ENCODE measurements at places on chromosomes 5 and 9. TPM values are rescaled to one million over a fixed set of nuclear protein-coding genes. Genes with fewer than 3 reads are reported as not detected.
A peak's percentile ranks its signal among the peaks of the same experiment; 100 is the strongest.

DNA sequence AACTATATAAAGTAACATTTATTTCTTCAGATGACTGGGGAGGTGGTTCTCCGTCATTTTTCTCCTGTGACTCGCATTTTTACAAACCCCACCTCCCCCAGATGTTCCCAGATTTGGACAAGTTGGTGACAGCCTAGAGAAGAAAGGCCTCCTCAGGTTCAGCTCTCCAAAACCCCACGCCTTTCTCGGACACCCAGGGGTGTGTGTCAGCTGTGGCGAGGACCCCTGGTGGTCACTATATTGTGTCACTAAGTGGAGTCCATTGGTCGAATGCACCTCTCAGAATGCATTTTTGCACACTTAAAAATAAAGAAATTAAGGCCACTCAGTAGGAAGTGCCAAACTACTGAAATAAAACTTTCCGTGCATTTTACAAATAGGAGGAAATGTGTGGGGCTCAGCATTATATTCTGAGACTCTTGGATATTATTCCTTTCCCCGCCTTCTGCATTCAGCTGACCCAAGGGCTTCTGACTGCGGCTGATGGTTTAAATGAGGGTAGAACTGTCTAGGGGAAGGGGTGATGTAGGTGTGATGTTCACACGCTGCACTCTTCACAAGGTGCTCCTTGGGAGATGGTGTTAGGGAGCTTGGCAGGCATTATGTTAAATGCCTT, 47.6 kb downstream of the ACO1 start:
- peak; percentile 59 for DNase-seq

ACOT12 gene
- not detected for total RNA-seq

DNA sequence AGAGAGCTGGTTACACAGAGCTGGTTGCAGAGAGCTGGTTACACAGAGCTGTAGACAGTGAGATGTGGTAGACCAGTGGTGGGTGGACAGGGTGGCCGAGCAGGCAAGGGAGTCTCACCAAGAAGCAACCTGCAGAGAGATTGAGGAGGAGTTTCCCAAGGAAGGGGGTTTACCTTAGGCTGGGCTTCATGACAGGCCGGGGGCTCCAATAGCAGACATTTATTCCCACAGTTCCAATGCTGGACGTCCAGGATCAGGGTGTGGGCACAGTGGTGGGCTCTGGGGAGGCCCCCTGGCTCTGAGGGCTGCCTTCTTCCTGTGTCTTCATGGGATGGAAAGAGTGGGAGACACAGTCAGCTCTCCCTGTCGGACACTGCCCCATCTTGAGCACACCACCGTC, 386.9 kb upstream of the IRX4 start:
- no peak for DNase-seq

FAM193B gene
- 15.8 TPM for total RNA-seq

GRCh38 chr5:142250119-142250518, 74.7 kb downstream of the SPRY4 start:
- no peak for DNase-seq

ASPN gene
- not detected for total RNA-seq

DNA sequence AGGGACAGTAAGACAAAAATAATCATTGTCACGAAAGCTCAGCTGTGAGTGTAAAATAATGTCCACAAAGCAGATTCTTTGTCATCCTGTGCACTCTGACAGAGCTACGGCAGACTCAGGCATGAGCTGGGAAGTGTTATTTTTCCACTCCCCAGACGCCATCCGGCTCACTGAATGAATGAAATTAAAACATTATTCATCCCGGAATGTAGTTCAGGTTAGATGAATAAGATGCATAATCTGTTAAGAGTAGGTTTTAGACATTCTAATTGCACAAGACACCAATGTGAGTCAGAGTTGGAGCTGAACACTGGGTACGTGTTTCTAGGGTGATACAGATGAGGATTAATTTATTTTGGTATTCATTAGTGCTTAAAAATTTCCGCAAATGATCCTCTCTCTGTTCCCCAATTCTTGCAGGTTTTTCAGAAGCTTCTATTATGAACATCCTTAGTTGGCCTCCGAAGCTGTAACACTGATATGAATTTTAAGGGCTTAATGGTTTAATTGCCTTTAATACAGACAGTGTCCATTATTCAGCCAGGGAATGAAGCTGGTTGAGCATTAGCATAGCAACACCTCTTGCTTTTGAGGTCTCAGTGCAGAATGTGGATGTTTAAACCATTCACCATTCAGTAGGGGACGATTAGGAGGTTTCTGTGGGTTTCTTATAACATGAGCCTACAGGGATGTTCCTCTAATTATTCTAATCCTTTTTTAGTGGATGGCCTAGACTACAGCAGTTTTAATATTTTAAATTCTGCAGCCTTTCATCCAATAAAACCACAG, 65.6 kb upstream of the FRRS1L start:
- no peak for DNase-seq

DNA sequence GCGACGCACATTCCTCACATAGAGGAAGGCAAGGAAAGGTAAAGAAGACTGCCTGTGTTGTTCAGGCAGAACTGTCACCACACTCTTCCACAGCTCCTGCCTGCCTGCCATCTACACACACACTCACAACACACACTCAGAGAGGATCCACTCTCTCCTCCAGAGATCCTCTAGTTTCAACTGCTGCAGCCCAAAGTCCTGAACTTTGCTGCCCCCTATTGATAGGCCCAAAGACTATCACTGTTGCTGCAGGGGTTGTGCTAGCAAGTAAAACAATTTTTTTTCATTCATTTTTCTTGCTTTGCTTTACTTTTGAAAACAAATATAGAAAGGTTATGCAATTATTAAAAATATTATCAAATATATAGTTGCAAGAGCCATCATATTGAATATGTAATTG, 5.9 kb upstream of the CFAP90 start:
- DNase-seq, result peak; percentile 17

DNA sequence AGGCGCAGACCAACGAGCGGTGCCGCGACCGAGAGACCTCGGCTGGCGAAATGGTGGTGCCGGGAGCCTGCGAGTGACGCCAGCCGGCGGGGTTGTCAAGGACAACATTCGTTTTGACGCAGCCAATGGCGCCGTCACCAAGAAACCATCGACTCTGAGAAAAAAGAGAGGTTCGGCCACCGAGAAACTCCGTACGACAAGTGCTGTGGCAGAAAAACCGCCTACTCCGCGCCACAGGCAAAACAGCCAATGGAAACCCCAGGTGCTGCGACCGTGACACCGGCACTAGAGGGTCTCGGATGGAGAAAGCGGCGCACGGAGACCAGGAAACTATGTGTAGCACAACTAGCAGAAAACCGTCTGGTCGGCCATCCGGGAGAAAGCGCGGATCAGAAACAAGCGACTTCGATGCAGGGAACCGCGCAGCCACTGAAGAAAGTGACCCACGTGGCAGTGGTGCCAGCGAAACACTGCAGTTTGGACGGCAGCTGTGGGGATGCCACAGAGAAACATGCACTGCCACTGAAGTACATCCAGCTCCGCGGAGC, 88.8 kb downstream of the ANXA2R start:
- peak; percentile 40 for DNase-seq

B4GALT1 gene
- 21.2 TPM for total RNA-seq

COL27A1 gene
- 1.1 TPM for total RNA-seq

DNA sequence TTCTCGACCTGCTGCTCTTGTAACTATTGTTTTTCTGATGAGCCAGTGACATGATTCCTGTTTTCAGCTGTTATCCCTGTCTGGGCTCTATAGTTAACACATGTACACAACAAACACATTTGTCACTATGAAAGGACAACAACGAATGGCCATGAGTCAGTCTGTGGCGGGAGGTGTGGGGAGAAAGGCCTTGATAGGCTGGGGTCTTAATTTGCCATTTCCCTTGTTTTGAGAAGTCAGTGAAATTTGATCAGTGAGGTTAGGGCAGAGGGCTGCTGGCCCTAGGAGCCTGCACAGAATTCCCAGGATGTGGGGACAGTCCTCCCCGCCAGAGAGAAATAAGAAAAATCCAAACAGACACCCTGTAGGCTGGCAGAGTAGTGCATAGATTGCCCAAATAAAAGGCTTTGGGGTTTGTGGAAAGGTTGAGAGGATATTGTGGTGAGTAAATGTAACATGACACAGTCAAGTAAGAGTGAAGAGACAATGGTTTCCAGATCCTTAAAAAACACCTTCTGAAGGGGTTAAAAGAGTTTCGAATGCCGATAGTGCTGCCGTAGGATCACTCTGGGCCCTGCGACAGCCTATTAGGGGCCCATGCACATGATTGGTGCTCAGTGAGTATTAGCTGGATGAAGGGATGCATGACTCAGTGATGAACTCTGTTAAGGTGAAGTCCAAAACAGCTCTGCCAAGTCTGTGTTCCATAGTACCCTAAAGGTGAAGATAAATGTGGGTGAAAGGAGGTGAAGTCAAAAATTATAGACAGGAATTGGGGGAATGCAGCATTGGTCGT, 110.9 kb upstream of the PRRC1 start:
- DNase-seq, result peak; percentile 58

- no peak for DNase-seq
Measured at GRCh38 chr9:111016016-111016415, 22.3 kb downstream of the LPAR1 start.

- DNase-seq, result no peak
Measured at GRCh38 chr9:98688710-98689495, 19.8 kb downstream of the GABBR2 start.

DNA sequence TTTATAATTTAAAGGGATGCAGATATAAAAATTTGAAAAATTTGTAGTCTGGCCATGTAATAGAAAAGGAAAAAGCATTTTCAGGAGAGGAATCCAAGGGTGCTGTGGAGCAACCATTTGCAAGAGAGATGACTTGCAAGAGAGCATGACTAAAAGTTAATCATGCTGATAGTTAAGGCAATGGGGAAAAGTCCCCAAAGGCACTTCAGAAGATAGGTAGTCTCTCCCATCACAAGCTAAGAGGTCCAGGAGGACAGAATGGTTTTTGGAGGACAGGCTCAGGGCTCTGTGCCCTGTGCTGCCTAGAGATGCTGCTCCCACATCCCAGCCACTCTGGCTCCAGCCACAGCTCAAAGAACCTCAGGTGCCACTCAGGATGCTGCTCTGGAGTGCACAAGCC, 38.8 kb downstream of the DNAJB5 start:
- no peak for DNase-seq

DNA sequence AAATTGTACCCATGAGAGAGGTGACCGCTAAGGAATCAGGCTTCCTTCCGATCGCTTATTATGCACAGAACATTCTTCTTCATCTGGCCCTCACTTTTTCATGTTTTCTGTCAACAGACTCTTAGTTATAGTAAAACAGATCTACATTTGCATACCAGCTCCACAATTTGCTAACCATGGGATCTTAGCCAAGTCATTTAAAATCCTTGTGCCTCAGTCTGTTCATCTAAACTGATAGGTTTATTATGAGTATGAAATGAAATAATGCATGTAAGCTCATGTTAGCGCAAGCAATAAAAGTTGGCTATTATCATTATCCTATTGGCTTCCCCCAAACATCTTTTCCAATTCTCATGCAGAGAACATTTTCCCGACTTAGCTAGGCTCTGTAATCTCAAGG, 42.3 kb downstream of the FGF1 start:
- DNase-seq, result no peak

DNA sequence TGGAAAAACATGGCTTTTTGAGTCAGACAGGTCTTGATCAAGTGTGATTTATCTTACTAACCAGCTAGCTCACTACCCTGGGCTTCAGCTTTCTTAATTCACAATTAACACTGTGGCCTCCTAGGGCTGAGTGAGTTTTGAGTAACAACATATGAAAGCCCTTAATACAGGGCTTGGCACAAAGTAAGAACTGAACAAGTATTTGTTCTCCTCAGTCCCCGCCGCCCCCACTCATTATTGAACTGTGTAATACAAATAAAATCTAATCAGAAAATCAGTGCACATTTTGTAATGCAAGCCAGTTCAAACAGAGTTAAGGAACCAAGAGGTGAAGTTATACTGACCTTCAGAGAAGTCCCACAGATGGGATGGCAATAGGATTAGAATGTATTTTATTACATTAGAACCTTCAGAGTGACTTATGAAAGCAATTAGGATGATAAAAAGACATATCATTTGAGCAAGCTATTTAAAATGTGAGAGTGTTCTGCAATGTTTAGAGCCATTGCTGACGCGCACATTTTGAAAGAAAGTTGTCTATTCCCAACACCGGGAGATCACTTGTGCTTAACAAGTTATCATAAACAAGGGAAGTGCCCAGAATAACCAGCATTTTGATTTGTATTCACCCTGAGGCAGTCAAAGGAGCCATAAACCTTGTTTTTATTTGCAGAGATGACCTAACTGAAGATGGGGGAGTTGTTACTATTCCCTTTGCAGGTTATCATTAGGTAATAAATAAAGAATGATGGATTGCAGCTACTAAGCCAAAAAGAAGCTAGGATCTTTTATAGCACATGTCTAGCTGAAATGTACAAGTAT, 19.4 kb downstream of the ADAMTS16 start:
- no peak for DNase-seq

SPATA31D4 gene
- not detected for total RNA-seq

DNA sequence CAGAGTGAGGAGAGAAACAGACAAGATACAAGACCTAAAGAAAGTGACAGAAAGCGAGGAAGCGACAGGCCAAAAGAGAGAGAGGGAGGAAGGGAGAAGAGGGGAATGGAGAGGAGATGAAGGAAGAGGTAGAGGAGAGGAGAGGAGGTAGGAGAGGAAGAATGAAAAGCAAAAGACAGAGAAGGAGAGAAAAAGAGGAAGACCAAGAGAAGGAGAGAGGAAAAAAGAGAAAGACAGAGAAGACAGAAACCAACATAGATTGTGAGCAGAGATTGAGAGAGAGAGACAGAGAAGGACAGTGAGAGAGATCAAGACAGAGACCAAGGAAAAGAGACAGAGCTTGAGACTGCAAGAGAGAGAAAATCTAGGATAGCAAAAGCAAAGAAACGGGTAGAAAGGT, 58.6 kb upstream of the FNIP1 start:
- no peak for DNase-seq

DNA sequence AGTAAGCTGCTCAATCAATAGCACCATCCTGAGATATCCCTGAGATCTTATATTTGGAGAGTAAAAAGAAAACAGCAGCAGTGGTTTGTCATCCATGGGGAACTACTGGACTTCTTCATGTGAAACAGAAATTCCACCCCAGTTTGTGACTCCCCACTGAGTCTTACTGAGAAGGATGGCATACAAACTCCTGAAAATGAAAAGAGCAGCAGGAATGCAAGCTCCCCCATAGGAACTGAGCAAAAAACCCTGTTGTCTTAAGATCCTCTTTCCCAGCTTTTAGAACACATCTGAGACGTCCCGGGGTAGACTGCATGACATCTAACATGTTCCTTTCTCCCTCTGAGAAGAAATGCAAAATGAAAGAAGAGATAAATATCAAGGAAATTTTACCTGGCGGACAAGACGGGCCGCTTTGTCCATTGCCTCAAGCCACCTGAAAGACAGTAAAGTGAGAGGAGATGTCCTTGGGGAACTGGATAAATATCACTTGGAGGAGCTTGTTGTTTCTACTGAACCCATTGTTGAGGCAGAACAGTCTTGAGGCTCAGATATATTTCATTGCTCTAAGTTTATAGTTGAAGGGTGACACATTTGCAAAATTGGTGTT, 117.1 kb downstream of the NUDT12 start:
- no peak for DNase-seq

GRCh38 chr5:155418960-155419579, 405.5 kb downstream of the KIF4B start:
- no peak for DNase-seq
